ENCODE measurements at places on chromosomes 5 and 9. TPM values are rescaled to one million over a fixed set of nuclear protein-coding genes. Genes with fewer than 3 reads are reported as not detected.

DNA sequence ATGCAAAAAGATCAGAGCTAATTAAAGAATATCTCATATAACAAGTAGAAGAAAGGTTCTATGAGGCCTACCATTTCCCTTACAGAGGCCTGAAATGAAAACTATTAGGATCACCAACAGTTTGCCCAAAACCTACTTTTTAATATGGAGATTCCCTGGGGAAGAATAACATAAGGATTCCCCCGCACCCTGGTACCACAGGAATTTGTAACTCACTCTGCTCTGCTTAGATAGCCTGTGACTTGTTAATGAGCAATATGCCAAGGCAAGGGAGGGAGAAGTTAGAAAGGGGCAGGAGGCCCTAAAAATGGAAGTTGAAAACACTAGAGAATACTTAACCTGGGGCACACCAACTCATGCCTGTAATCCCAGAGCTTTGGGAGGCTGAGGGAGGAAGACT, 107.0 kb downstream of the CDH6 start:
- no peak for DNase-seq

DNA sequence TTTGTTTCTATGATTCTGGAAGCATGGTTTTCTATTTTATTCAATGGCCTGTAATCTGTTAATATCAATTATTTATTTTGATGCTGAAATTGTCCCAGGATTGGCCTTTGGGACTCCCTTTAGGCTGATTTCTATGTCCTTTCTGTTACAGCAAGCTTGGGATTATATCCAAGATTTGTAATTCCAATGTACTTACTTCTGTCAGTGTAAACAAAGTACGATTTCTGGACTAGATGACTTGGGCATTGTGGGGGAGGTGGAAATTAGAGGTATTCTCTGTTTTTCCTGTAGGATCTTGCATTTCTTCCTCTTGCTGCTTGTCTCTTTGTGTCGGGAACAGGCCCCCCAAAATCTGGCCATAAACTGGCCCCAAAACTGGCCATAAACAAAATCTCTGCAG, 3.7 kb downstream of the PCDHGA12 start:
- DNase-seq, result no peak

- no peak for DNase-seq
Measured at GRCh38 chr5:179923436-179923835, 15.7 kb upstream of the TBC1D9B start.

DNA sequence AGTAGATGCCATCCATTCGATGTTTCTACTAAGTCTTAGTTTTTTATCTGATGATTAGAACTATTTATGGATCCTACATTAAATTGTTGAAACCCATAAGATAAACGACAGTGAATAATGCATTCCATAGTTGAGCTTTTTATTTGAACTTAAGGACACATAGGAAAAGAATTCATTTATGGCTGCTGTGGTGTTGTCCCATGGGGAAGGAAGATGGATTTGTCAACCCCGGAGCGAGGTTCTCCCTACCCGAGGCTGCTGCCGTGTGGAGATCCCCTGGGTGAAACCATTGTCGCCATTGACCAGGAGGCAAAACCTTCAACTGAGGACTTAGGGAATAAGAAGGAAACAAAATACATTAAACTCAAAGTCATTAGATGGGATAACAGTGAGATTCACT, 146.7 kb downstream of the PRDM6 start:
- DNase-seq, result no peak

GRCh38 chr9:21265421-21266189, 25.8 kb upstream of the IFNA14 start:
- no peak for DNase-seq

- no peak for DNase-seq
Measured at GRCh38 chr5:134582941-134583340, 49.7 kb downstream of the SAR1B start.

DNA sequence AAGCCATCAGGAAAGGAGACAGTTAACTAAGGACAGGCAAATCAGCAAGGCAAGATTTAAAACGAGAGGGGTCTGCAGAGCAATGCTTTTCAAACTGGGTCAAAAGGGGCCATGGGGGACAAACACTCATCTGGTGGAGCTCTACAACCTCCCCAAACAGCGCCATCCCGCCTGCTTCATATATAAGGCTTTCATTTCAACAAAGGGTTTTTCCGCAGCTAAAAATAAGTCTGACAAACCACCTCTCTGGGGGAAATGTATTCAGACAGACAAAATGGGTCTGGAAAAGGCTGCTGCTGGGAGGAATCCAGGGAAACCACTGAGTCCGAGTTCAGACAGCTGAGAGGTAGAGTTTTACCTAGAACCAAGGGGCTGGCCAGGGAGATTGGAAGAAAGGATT, 8.3 kb upstream of the SEPTIN8 start:
- DNase-seq, result no peak

DNA sequence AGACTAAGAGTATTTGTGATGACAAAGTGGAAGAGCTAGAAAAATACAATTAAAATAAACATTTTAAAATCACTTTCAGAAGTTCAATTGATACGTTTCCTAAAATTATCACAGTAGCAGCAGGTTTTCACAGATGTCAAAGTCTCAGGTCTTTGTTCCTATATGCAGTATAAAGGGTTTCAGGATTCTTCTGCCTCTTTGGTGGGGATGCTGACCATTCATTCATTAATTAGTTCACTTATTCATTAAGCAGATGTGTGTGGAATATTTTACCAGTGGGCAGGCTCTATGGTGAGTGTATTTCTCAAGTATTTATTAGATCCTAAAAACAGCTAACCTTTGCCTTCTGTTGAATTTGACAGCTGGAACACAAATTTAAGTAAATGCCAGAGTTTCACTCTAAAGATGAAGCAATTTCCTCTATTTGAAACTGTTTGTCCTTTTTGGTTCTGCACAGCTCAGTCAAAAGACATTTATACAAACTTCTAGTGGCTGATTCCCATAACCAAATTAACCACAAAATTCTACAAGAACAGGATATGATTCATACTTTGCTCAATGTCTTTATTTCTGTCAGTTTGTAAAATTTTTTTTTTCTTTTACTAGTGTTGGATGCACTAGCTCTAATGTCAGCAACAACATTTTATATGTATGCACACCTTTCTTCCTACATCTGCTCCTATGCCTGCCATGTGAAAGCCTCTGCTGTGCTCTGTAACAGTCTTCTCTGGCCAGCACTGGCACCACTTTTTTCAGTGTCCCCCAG, 75.9 kb upstream of the PRR16 start:
- DNase-seq, result no peak

DNA sequence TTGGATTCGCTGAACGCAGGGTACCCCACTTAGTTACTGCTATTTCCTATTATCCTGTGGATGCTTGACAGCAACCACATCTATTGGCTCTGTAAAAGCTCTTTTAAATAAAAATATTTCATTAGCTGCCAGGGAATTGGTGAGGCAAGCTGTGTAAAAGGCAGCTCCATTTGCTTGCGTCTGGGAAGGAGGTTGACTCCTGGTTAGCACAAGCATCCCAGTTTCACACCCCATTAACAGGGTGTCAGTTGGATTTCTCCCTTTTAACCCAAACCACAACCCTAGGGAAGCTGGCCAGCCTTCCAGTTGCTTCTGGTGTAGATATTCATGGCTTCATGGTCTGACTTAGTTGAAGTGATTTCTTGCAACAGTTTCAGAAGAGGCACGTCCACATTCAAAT, 151.0 kb downstream of the GPBP1 start:
- no peak for DNase-seq

The CCNO gene
- total RNA-seq, result 0.20 TPM

The ELAVL2 gene
- total RNA-seq, result not detected

The FAM78A gene
- 43.6 TPM for total RNA-seq

Data from CD8-positive, alpha-beta memory T cell (primary cell).